ENCODE measurements at places on chromosomes 4 and X.

GRCh38 chrX:10173331-10173900 lies 16.6 kb downstream of the CLCN4 start:
- DNase-seq: peak; percentile 77

DNA sequence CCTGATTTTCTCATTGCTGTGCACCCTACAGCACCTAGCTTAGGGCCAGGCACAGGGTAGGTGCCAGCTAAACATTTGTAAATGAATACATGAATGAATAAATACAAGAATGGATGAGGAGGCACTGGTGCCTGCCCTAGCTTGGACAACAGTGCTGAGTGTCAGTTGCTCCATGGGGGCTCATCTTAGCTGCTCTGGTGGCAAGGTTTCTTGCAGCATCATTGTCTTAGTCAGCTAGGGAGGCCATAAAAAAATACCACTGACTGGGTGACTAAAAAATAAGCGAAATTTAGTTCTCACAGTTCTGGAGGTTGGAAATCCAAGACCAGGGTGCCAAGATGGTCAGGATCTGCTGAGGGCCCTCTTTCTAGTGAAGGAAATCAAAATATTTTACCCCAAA lies 31.2 kb downstream of the TMEM31 start:
- DNase-seq: no peak

- DNase-seq: no peak
These were observed 69.8 kb downstream of the RBM47 start for GRCh38 chr4:40559585-40560465.

DNA sequence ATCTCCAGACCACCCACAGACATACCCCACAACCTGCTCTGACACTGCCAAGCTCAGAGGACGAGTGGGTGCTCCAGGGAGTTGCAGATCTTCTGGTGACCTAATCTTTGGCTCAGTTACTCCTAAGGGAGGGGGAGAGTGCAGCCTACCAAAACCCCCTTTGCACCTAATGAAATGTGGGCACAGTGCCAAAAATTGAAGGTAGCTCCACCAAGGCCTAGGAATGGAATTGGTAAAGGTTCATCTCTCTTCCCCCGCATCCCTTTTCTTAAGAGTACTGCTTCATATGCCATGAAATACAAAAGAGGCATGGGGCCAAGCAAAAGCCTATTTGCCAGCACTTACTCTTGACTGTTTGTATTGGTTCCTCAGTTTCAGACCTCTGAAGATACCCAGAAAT lies 491.0 kb downstream of the NAF1 start:
- DNase-seq: no peak

DNA sequence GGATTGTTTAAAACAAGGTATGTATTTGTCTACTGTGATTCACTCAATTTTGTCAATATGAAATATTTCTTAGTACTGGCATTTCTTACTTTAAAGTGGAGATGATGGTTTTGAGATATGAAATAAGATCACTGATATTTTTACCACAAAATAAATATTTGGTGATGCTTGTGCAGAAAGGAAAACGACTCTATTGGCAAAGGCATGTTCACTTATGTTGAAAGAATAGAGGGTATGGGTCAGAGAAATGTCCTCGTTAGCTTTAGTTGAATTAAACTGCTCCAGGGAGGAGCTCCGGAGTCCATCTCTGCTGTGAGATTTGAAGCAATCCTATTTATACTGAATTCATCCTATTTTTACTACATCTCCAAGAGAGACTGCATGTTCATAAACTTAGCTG lies 84.2 kb downstream of the SH3BGRL start:
- no peak for DNase-seq

GRCh38 chr4:70993181-70994068 lies at the start of gene DCK:
Gene DCK (plus strand): TSS chr4:70993649. CDS start chr4:70993836, 187 bp downstream.
- peak; percentile 93 for DNase-seq

DNA sequence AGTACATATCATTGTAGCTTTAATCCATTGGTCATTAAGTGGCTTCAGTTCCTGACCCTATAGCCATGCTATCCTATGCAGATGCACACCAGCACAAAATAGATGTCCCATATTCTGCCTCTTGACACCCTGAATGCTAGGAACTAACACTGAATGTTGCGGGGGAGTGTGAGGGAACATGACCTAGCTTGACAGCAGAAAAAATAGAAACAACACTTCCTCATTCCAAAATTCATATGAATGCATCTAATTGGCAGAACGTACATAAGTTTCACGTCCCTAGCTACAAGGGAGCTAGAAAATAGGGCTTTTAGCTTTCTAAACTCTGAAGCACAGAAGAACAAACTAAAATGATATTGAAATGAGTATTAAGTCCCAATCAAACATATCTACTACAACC lies 14.4 kb upstream of the DCAF8L1 start:
- DNase-seq: no peak

- DNase-seq: no peak
These were observed 20.2 kb downstream of the TLR10 start for GRCh38 chr4:38762560-38762959.

DNA sequence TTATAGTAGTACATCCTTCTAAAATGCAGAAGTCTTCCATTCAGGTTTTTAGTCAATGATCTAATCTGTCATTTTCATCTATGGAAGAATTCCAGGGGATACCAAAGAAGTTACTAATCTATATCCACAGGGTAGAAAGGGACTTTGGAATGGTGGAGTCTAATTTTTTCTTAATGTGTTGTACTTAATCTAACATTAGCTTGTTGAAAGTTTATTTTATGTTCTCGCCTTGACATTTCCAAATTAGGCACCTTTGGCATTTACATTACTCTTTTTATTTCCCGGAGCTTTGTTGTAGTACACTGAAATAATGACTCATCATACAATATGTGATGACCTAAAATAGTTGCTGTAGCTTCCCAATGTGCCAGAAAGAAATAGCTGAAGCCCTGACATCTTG lies 91.5 kb downstream of the HTR2C start:
- no peak for DNase-seq

DNA sequence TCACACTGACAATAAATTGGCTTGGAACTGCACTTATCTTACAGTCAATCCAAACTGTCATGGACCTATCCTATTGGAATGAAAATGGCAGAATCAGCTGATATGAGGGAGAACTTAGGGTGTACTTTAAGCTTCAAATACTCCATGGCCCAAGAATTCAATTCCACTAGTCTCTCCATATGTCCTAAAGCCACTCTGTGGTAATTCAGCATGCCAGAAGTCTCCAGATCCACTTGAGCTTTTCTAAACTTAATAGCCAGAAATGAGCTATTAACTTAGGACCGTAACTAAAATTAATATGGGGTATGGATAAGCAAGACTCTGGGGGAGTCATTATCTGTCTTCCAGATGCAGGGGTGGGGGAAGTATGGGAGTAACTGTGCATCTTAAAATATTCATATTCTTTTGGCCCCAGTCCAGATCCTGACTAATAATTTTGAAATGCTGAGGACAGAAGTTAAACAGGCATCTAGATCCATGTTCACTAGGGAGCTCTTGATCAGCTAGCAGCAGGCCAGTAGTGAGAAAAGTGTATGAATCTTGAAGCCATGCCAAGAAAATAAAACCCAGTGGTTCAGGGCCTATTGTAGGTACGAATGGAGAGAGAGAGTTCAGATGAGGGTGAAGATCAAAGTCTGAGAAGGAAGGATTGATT lies 167.6 kb downstream of the DKK2 start:
- DNase-seq: no peak

DNA sequence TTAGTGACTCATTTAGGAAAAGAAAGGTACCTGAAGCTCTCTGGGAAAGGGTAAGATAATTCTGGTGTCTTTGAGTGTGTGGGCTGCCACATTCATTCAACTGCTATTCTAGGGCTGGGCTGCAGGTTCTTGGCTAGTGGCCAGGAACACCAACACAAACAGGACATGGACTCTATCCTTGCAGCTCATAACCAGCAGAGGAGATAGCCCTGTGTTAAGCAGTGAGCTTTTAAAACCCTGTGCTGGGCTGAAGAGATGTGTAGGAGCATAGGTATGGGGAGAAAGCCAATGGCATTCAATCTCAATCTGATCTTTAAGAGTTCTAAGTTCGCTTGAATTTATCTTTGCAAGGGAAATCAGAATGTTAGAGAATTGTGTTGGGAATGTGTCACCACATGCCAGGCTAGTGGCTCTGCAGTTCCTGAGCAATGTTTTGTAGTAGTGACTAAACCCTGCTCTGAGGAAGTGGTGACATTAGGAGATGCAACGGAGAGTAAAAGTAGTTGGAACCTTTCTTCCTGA lies 39.2 kb downstream of the SGMS2 start:
- DNase-seq: no peak

DNA sequence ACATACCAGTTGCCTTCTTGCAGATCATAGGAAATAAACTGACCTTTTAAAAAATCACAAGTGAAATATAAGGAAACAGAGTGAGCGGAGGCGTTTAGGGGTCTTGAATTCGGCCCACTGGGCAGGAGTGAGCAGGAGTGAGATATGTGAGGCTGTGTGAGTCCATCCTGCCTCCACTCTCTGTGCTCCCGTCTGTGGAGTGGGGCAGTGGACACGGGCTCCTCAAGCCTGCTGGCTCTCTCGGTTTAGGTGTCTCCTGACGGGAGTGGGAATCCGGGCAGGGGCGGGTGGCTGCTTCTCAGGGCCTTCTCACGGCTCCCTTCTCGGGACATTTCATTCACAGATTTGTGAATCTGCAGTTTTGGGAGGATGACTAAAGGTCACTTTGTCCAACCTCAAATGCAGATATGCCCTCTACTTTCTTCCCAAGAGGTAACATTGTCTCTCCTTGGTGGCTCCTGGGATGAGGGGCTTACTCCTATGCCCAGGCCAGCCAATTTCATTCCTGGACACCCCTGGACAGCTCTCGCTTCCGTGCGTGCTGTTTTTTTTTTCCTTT lies 27.6 kb downstream of the CYTL1 start:
- DNase-seq: no peak

- DNase-seq: peak; percentile 84
These were observed 1.5 kb downstream of the GRID2 start for GRCh38 chr4:92305148-92305877.

DNA sequence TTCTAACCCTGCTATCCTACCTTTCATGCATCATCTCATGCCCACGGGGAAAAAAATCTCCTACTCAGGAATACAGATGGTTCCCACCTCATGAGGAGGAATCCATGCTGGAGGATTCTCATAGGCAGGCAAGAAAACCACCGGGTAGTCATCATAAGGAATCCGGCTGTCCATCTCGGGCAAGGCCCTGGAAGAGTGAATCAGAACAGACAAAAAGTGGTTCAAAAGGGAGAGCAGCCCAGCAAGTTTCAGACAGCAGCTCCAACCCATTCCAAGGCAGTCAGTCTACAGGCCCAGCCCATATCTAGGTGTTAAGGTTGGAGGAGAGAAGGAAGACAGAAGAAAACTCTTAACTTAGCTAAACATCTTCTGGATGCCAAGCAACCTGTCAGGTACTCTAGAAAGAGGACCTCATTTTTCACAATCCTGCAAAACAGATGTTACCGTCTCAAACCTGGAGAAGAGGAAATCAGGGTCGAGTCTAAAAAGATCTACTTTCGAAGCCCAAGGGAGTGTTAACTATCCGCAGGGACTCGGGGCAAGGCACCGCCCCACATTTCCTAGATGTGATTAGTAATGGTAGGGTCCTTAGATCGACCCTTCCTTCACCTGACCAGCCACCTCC lies 447 bp downstream of the PDZD11 start:
- no peak for DNase-seq
